ENCODE measurements at places on chromosomes 7 and 10.

DNA sequence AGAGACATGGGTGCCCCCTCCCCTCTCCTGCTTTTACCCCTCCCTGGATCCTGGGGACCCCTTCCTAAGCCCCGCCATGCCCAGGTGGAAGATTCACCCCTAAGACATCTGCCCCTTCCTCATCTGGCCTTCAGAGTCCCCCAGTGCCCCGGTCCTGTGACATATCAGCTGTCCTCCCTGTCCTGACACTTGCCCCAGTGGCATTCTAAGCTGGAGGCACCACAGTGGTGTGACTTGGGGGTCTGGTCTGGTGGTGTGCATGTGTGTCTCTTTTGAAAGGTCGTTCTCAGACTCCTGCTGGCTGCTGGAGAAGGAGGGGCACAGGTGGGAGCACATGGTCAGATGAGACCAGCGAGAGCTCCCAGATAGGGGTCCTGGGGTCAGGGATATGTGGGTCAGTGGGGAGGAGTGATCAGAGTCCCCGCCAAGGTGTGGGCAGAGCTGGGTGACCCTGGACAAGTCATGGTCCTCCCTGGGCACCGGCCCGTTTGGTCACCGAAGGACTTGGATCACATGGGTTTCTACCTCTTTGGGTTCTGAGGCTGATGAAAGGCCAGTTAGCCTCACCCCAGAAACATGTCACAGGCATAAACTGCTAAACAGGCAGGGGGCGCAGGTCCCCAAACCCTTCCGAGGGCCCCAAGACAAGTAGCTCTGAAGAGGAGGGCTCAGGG is 645 bp upstream of the TFR2 start:
- no peak for DNase-seq

DNA sequence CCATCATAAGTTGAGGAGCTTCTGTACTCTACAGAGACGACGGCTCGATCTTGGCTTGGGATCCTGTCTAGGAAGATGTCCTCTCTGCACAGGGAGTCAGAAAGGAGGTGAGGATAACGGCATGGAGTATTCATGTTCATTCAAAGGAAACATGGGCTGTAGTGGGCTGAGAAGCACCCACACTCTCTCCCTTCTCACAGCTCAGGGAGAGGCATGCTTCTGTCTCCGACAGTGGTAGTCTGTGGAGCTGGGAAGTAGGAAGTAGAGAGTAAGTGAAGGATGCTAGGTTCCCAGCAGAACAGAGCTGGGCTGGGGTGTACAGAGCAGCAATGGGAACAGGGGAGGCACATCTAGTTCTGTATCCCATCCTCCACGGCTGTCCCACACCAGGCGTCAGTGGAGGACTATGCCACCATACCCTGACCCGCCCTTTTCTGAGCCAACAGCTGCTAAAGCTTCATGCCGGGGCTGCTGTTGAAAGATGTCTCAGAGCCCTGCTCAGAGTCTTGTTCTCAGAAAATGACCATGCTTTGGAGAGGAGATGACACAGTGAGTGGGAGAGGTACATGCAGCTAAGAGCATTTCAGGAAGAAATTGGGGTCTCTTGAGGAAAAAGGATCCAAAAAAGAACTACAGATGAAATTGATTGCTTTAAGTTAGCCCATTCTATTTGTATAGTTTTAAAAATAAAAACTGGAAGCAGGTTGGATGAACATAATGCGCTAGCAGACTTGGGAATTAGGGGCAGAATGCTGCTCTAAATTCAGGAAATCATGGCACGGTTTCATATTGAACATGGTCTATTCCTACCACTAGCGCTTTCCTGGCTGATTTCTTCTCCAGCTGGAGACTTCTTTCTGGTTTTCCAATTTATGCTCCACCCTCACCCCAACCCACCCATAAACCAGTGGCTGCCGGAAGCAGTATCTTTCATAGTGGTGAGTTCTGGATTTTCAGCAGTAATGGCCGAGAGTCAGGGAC is 138.6 kb downstream of the CHN2 start:
- DNase-seq = no peak

GRCh38 chr10:98577168-98577567 is 130.4 kb upstream of the HPS1 start:
- DNase-seq = no peak

GRCh38 chr7:37045681-37046179 is 321.4 kb upstream of the AOAH start:
- no peak for DNase-seq

- DNase-seq = peak; percentile 15
Observed at GRCh38 chr7:8214244-8214824, 47.6 kb downstream of the ICA1 start.

GRCh38 chr7:121761399-121761798 is 111.6 kb upstream of the PTPRZ1 start:
- DNase-seq = no peak

DNA sequence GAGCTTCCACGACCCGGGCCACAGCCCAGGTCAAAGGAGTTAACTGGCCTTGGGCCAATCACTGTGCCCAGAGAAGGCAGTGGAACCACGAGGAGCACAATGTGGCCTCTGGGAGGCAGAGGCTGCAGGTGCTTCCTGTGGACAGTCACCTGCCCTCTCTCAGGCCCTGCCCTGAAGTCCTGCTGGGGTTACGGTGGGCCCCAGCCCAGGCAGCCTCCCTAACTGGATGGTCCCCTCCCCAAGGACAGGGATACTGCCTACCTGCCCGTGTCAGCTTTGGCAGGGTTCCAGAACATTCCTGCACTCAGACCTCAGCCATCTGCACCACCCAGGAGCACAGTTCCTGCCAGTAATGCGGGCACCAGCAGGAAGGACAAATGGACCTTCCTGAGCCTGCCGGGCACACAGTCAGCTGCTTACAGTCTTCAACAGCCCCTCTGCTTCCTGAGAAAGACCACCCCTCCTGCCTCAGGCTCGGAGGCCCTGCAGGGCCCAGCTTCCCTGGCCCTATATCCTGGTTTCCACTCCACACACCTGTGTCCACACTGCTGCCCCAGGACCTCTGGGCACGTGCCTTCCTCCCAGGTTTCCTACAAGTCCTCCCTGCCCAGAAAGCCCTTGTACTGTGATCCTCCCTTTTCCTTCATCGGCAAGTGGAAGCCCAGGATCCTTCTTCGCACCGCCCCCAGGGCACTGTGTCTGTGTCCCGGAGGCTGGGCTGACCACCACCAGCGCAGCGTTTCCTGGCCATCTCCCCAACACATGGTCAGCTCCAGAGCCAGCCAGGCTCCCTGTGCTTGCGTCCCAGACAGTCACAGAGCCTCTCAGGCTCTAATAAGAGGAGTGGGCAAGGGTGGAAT is 23.3 kb downstream of the WDR86 start:
- DNase-seq = no peak

DNA sequence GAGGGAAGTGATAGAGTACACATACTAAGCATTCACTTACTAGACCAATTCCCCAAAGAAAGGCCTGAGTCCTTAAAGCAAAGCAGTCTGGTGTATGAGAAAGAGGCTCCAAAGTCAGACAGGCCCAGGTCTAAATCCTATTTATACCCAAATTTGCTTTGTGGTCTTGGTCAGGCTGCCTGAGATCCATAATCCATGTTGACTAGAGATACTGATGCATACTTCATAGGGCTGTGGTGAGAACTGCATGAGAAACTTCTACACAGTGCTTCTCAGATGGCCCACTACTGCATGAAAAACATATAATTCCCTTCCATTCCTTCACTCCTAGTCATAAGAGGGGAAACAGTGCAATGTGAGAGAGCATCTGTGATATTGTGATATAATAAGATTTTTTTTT is 81.6 kb upstream of the SP4 start:
- no peak for DNase-seq

DNA sequence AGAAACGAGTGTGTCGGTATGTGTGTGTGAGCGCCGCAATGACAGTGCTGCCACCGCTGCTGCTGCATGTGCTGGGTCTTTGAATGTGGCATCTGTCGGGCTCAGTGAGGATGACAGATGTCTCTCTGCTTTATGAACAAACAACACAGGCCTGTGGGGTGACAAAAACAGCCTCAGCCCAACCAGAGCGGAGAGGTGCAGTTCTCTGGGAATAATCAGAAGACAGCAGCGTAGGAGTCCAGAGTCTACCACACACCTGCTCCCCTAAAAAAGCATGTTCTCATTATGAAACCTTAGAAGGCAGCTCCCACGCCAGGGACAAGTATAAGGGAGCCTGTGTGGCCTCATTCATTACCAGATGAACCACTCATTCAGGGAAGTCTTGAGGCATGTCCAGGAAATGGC is 278.3 kb downstream of the KCNMA1 start:
- DNase-seq = peak; percentile 83

GRCh38 chr7:158248816-158249215 is 338.8 kb downstream of the PTPRN2 start:
- DNase-seq = no peak

DNA sequence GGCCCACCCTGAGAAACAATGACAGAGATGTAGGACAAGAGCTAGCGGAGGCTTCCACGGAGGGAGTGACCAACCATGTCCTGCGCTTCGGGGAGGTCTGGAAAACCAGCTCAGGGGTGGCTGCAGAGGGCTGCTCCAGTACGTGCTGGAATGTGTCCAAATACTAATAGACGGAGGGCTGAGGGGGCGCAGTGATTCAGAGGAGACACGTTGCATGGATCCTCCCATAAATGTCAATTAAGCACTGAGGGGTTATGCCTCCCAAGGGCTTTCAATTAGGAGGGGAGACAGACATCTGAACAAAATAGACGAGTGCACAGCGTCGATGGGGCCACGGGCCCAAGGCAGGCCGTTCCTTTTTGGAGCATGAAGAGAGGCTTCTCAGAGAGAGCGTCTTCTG is 51.0 kb upstream of the NPS start:
- DNase-seq = no peak

DNA sequence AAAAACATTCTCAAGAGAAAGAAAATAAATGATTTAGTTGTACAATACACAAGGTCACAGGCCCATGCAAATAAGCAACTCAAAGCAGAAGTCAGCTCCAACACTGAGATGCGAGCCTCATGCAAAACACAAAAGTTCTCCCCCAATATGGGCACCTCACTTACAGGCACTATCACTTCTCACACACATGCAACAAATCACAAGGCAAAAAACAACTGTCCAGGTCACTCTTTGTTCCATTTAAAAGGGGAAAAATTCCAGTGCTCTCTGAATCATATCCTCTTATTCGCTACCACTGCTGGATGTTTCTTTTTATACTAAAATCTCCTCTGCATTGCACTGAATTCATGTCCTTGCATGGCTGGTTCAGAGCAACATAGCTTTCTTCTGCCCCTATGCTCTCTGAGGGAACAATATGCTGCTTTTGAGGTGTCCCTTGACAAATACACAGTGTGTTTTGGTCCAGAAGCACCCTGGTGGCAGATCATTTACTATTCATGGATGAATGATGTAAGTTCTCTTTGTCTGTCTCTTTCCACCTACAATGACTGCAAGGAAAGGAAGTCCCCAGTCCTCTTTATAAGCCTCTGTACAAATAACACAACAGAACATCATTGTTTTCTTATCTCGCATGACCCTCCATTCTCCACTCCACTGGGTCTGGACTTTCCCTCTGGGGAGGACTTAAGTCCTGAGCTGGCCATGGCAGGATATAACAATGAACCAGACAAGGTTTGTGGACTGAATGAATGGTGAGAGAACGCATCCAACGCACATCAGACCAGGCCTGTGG is 85.4 kb upstream of the GSDME start:
- DNase-seq = no peak

DNA sequence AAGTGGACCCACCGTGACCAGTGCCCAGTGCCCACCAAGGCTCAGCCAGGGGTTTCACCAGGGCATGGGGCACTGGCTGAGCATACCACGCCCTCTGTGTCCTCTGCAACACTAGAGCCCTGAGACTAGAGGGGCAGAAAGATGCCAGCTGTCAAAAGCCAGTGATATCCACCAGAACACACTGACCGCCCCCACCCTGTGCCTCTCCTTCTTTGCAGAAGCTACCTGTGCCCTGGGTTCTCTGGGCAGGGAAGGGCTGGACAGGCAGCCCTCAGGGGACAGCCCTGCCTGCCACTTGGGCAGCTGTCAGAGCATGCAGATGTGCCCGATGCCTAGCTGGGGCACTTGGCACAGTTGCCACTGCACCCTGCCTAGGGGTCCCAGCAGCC is 494 bp downstream of the VSIR start:
- no peak for DNase-seq

DNA sequence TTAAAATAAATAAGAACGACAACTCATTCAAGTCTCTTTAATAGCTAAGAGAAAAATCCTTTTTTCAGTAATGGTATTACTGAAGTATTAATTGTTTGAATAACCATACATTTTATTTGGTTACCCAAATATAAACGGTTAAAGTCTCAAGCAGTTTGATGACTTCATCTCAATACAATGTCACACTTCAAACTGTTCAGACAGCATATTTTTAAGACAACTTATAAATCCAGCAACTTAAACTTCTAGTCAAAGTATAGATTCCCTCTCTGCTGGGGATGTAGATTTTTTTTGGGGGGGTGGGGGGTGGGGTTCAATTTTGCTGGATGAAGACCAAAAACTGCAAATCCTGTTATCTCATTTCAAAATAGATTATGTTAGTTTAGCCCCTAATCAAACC is 42.0 kb downstream of the GNA12 start:
- no peak for DNase-seq
